A549 treated with Mapracorat at 1 μM for 4 hours (cell line): ENCODE measurements at places on chromosomes 4 and X. TPM values are rescaled to one million over a fixed set of nuclear protein-coding genes. Genes with fewer than 3 reads are reported as not detected.

Gene ZMYM3
- total RNA-seq: 10.2 to 14.3 TPM (median 13.1 TPM) in 5 replicates

Gene TMSB15C
- 0.07 to 0.33 TPM (median 0.23 TPM) in 4 of 5 replicates, not detected in the other for total RNA-seq

Gene ABLIM2
- 4.4 to 9.4 TPM (median 6.4 TPM) in 5 replicates for total RNA-seq

Gene HSFX4
- not detected in 5 replicates for total RNA-seq

Gene CNGA1
- not detected in 5 replicates for total RNA-seq

Gene PAGE4
- not detected in 5 replicates for total RNA-seq

Gene VCX2
- total RNA-seq: not detected in 5 replicates
